ENCODE measurements at places on chromosomes 11 and 22.

GRCh38 chr11:2378527-2379210 lies 1.6 kb downstream of the CD81 start:
- no peak for DNase-seq

DNA sequence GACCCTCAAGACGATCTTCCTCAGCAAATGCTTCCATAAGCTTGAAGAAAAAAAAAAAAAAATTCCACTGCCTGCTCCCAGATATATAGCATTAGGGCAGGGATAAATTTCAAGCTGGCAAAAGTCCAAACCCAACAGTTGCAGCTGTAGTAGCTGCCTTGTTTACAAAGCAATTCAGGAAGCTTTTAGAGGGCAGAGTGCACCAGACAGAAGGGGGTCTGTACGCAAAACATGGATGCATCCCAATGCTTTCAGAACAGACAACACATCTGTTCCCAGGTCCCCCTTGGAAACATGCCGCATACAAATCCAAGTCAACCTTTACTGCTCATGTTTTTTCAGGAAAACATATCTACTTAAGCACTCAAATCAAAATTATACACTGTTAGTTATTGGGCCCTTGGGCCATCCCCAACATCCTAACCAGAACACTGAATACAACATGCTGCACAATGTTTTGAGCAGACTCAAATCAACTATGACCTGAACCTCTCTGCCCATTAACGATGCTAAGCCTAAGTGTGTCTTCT lies 94.5 kb downstream of the CADM1 start:
- DNase-seq, result peak; percentile 91

- DNase-seq, result no peak
Observed at GRCh38 chr11:112718483-112718882, 242.7 kb upstream of the NCAM1 start.

GRCh38 chr11:12089473-12089872 lies 20.9 kb upstream of the MICAL2 start:
- no peak for DNase-seq

GRCh38 chr22:21449531-21450319 lies 17.5 kb upstream of the TMEM191C start:
- DNase-seq, result no peak

- DNase-seq, result peak; percentile 57
Observed at GRCh38 chr22:18024276-18024939, at the start of gene MICAL3. Gene MICAL3, minus strand, starts transcription at chr22:18024561. Its CDS starts 117,749 bp downstream, at chr22:17906812.

DNA sequence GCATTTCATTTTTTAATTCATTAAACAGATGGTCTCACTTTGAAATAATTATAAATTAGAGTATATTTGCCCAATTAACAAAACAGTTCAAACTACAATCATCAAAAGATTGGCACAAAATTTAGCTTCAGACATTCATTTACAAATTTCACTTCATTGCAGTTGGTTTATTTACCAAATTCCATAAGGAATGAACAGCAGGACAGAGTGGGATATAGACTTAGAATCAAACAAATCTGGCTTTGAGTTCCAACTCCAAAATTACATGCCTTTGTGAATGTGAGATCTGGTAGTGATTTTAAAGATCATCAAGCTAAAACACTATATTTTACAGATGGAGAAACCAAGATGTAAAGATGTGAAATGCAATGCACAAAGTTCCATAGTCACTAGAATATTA lies 310.7 kb upstream of the CNTN5 start:
- no peak for DNase-seq

- DNase-seq, result no peak
Observed at GRCh38 chr11:11247086-11247485, 106.0 kb downstream of the CSNK2A3 start.

DNA sequence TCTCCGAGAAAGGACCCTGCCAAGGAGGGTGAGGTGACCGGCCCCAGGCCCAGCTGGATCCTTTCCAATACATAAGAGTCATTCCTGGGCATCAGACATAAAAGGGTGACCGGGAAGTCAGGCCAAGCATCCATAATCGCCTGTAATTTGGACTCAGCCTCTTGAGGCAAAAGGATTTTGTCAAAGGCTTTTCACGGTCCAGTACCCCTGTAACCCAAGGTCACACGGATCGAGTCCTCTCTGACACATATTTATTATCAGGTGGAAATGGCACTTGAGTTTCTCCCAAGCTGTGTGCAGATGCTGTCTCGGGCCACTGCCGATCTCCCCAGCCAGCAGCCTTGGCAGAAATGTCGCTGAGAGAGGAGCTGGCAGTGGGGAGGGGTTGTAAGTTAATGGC lies 556.5 kb downstream of the MN1 start:
- DNase-seq, result peak; percentile 6

DNA sequence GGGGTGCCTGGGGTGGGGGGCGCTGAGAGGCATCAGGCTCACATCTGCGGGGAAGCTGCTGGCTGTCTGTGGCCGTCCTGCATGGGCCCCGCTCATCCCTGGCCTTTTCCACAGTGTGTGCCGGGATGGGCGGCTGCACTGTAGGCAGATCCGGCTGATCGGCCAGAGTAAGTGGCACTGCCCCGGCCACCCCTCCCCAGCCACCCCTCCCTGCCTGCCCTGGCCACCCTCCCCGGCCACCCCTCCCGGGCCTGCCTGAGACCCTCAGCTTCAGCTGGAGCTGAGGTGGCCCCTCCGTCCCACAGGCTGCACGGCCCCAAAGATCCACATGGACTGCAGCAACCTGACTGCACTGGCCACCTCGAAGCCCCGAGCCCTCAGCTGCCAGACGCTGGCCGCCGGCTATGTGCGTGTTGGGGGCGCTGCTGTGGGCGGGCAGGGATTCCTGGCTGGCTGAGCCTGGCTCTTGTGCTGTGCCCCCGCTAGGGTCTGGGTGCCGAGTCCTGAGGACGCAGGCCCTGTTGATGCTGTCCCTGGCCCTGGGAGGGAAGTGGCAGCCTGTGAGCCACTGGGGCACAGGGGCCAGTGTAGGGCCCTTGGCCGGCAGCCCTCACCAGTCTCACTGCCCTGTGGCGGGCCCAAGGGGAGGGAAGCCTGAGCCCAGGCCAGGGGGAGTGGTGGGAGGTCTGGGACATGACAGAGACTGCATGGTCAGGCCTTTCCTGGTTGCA lies 10.9 kb downstream of the MUC2 start:
- no peak for DNase-seq

GRCh38 chr11:68377389-68377795 lies 65.0 kb downstream of the LRP5 start:
- DNase-seq, result no peak
